H7 (cell line): ENCODE measurements at places on chromosomes 11 and 22.

GRCh38 chr11:93054279-93054678, 84.8 kb downstream of the MTNR1B start:
- no peak for DNase-seq

GRCh38 chr11:120098503-120099020, 39.4 kb downstream of the TRIM29 start:
- no peak for DNase-seq

- DNase-seq = peak; percentile 59
Observed at GRCh38 chr11:120217941-120218694, 7.3 kb downstream of the OAF start.

GRCh38 chr11:27192184-27192583, 151.6 kb downstream of the BBOX1 start:
- DNase-seq = no peak

DNA sequence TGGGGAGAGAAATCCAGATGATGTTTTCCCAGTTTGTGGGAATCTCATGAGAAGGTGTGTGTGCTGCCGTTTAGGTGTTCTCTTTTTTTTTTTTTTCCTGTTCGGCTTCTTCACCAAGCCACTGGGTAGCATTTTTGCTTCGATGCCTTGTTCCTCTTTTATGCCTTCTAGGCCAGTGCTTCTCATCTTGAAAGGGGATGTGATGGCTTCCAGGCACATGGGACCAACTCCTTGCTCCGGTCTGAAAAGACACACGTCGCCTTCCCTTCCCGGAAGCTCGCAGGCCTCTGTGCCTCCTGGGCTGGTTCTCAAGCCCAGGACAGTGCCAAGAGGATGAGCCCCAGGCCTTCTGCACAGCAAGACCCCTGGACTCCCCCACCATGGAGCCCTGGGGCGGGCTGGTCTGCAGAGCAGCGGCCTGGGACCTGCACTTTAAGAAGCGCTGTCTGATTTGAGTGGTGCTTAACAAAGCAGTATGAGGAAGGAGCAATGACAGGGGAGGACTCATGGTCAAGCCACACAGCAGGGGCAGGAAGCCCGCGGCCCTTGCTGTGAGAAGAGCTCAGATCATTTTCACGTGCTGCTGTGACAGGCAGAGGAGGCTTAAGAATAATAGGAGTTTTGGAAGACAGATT, 158.8 kb downstream of the MPPED1 start:
- DNase-seq = peak; percentile 79

GRCh38 chr22:35483730-35484129, 56.9 kb upstream of the RASD2 start:
- no peak for DNase-seq

DNA sequence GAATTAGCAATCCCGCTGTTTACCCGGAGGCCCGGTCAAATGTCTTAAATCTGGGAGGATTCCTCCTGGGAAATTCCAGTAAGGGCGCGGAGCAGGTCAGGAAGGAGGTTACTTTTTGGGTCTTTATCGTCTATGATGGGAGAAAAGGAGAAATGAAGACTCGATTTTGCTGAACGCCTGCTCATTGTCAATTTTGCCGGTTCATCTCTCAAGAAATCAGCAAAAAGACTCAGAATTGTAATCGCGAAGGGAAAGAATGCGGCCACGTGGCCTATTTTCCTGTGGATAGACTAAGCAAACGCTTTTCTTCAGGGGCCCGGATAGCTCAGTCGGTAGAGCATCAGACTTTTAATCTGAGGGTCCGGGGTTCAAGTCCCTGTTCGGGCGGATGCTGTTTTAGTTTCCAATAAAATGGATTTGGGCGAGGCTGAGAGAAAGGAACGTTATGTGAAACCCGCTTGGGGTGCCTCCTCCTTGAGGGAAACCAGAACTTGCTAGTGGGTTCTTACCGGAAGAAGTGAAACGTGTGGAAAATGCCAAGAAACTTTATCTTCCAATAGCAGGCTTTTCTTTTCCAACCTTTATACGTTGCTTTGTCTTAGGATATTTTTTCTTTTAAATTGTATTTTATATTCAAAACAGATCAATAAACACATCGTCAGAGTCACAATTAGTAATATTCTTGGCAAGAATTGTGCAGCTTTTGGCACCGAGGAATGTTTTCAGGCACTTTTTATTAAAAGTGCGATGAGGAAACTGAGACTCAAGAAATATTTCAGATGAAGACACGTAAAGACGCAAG, 45.0 kb downstream of the OR4D9 start:
- peak; percentile 42 for DNase-seq

DNA sequence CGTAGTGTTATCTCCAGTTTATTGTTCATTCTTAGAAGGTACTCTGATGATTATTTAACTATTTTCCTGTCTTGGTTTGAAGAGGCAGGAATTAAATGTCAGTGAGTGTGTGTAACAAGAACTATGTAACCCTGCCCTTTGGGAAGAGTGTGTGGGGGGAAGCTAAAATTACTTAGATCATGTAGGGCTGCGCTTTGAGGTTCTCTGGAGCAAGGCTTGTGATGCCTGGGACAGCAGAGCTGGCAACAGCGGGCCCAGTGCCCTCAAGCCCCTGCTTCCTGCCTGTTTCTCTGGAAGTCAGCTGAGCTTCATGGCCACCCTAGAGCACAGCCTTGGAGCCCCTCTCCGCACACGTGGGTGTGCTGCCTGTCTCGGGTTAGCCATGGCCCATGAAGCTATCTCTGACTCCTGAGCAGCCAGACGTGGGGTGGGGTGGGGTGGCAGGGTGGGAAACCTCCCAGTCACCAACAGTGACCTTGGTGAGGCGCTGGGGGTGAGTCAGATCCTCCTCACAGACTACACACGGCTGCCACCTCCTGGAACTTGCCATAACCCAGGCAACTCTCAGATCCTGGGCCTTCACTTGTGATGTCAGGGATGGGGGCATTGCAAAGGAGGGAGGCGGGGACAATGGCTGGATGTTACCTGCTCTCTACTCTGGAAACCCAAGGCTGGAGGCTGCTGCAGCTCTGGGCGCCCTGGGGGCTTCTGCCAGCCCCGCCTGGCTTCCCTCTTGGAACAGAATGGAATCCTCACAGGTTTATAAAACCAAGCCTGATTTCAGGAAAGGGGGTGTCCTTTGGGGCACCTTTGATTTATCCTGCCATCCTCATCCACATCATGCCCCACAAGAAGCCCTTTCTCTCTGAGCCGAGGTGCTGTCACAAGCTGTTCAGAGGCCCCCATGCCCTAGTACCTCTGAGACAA, 88.6 kb downstream of the SNX19 start:
- peak; percentile 91 for DNase-seq

- DNase-seq = no peak
Observed at GRCh38 chr11:91927448-91927847, 297.2 kb upstream of the FAT3 start.

DNA sequence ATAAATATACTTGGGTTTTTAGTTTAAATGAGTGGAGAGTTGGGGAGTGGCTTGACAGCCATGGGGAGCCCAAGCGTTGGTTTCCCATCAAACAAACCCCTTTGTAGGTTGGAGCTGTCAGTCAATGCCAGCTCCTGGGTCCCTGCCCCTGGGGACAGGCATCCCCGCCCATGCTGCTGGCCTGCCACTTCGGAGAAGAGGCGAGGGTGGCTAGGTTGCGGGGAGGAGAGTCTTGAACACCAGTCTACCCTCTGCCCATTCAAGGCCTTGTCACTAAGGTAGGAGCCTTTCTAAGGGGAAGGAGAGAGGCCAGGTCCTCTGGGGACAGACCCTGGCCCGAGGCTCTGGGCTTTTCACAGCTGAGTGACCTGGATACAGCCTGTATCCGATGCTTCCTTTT, 211.9 kb upstream of the CADM1 start:
- DNase-seq = no peak

GRCh38 chr11:9736365-9736764, 72.5 kb downstream of the SWAP70 start:
- no peak for DNase-seq

DNA sequence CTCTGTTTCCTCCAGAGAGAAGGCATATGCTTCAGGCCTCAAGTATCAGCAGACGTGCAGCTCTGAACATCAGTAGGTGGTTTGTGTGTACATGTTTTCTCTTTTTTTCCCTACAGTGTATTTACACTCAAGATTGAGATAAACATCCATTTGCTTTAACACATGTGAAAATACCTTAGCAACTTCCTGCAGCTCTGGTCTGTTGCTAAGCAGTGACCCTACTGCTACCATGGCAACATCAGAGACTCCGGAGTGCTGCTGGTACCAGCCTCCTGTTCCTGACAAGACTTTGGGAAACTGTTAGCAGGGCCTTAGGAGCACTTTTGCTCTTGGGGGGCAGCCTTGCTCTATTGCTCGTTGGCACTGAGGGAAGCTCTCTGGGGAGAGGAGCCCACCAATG, 221.2 kb upstream of the PLET1 start:
- DNase-seq = no peak
